Renal cortex interstitium (tissue), 15 donors: ENCODE measurements at places on chromosomes 12 and 14. TPM values are rescaled to one million over a fixed set of nuclear protein-coding genes. Genes with fewer than 3 reads are reported as not detected.

DNA sequence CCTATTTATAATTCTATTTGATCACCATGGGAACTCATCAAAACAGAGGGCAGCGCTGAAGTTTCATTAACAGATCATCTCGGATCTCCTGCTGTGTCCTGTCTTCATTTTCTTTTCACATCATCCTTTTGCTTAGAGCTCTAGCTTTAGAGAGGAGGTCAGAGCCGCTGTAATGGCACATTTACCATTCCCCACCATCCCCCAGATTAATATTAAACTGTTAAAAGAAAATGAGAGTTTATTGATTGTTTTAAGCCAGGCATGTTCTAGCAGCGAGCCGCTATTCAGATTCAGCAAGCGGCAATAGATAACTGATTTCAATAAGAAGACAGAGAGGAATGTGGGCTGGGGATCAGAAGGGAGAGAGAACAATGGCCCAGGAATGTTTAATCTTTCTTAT lies 308.8 kb downstream of the EGLN3 start:
- no peak for DNase-seq

DNA sequence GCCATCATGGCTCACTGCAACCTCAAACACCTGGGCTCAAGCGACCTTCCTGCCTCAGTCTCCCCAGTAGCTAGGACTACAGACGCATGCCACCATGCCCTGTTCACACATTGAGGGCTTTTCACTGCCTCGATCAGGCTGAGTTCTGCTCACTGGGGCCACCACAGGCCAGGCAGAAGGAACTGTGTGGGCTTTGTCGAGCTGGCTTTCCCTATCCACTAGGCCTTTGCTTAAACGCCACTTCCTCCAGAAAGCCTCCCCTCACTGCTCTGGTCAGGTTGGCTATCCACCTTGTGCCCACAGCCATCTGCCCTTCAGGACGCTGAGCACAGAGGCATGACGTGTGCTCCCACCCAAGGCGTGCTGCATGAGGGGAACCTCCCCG lies 45.2 kb downstream of the MLXIP start:
- DNase-seq = no peak

DNA sequence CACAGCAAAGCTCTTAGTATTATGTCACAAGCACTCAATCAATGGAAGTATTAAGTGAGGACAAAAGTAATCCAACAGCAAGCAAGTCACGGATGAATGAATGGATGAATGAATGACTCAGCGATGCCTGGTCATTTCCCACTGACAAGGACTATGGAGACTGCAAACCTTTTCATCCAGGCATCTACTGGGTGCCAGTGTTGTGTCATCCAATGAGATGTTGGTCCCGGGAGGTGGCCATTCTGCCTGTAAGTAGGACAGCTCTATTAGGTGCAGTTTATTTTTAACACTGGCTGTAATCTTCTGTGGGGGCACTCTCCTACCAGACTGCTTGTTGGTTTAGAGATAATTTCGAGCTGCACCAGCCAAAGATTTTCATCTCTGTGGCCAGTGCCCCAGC lies 39.4 kb downstream of the STAB2 start:
- DNase-seq = no peak

APOF gene
- 0.13 TPM for polyA plus RNA-seq

SDR9C7 gene
- polyA plus RNA-seq = 0.11 TPM

IL26 gene
- not detected for polyA plus RNA-seq

AKAP5 gene
- 8.1 TPM for polyA plus RNA-seq

DNA sequence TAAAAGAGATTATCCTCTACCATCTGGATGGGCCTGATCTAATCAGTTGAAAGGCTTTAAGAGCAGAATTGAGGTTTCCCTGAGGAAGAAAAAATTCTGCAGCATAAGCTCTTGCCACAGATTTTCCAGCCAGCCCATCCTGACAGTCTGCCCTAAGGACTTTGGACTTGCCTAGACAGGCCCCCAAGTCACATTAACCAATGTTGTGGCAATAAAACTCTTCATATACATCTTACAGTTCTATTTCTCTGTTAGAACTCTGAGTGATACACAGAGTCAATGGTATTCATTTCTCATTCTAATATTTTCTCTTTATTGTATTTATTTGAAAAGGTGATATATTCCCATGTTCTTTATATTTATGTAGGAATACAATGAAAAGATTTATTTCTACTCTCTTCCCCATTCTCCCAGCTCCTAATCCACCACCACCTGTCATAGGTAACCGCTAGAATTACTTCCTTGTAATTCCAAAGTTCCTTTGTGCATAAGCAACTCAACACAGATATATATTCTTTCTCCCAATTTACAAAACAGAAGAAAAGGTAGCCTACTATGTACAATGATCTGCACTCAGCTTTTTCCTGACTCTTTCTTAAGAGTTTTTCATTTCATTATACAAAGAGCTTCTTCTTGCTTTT lies 182.1 kb downstream of the CAPZA3 start:
- DNase-seq = no peak

- DNase-seq = no peak
Measured at GRCh38 chr12:9335867-9336266, 127.7 kb upstream of the PZP start.

DNA sequence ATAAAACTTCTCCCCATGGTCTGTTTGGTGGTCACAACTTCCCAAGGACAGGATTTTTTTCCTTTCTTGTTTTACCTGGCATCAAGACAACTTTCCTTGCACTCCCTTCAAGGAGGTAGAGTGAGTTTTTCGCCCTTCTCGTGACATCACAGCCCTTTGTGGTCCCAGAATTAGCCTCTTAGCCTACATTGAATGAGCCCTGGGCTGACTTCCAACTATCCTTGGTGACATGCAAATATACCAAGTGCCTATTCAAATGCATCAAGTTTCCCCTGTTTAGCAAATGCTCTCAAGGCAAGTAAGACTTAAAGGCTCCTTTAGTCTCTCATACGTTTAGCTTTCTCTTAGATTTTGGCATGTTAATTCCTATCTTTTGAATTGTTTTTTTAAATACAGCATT lies 36.6 kb downstream of the TC2N start:
- DNase-seq = no peak

- no peak for DNase-seq
Measured at GRCh38 chr12:80861641-80862378, 75.9 kb downstream of the LIN7A start.

GRCh38 chr12:49051777-49052438 lies 8.7 kb downstream of the KMT2D start:
- no peak for DNase-seq

GRCh38 chr12:79233341-79233781 lies 368.8 kb downstream of the SYT1 start:
- DNase-seq = no peak

PTPN21 gene
- 38.3 TPM for polyA plus RNA-seq

DNA sequence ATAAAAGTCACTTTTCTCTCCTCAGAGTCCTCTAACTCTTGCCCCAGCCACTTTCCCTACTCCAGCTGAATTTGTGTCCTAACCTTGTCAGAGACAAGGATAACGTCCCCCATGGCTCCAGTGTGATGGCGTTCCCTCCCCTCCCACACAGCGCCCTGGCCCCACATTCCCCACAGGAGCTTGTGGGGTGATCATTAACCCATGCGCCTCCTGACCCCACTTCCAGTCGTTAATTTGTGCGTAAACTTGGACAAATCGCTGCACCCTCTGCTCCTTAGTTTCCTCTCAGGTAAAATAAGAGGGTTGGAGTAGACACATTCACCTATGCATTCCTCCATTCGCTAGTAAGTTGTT lies 22.9 kb upstream of the BCDIN3D start:
- DNase-seq = no peak

DNA sequence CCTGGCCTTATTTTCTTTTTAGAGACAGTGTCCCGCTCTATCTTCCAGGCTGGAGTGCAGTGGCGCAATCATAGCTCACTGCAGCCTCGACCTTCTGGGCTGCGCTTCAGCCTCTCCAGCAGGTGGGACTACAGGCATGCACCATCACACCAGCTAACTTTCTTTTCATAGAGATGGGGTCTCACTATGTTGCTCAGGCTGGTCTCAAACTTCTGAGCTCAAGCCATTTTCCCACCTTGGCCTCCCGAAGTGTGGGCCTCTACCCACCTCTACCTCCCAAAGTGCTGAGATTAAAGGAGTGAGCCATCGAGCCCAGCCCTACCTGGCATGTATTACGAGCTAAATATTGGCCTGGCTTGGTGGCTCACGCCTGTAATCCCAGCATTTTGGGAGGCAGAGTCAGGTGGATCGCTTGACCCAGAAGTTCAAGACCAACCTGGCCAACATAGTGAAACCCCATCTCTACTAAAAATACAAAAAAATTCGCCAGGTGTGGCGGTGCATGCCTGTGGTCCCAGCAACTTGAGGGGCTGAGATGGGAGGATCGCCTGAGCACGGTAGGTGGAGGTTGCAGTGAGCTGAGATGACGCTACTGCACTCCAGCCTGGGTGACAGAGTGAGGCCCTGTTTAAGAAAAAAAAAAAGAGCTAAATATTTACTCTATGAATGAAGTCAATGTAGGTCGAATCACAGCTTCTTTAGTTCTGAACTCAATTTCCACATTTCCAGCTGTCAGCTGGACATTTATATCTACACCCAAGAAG lies 7.6 kb upstream of the RILPL1 start:
- no peak for DNase-seq

KRT85 gene
- polyA plus RNA-seq = not detected

DLGAP5 gene
- 21.7 TPM for polyA plus RNA-seq

DNA sequence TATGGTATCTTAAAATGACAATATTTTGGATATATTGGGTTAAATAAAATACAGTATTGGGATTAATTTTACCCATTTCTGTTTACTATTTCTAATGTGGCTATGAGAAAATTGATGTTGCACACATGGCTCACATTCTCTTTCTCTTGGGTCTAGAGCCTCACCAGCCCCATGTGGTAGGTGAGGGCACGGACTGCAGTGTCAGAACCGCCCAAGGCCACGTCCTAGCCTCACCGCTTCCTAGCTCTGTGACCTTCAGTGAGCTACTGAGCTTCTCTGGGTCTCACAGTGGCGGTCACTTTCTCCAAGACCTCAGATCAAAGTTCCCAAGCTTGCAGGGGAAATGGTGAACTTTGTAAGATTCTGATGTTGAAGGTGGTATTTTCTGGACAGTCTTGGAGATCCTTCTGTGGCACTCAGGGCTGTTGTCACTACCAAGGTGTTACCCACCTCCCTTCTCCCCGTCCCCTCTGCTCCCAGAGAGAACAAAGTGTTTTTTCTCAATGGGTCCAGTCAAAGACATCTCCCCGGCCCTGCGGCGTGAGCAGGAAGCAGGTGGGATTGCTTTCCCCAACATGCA lies 87.6 kb downstream of the RIN3 start:
- DNase-seq = no peak

ANAPC7 gene
- 75.2 TPM for polyA plus RNA-seq
